ENCODE measurements at places on chromosomes 6 and 20. TPM values are rescaled to one million over a fixed set of nuclear protein-coding genes. Genes with fewer than 3 reads are reported as not detected.

The TUBB2A gene
- total RNA-seq: 58.5 TPM

The TRIM40 gene
- total RNA-seq: not detected

The RGS17 gene
- total RNA-seq: not detected

The FAM217A gene
- total RNA-seq: not detected

The EEF1A1 gene
- total RNA-seq: 16,465 TPM

The GPR6 gene
- total RNA-seq: not detected

The ZBTB12 gene
- total RNA-seq: 0.28 TPM

DNA sequence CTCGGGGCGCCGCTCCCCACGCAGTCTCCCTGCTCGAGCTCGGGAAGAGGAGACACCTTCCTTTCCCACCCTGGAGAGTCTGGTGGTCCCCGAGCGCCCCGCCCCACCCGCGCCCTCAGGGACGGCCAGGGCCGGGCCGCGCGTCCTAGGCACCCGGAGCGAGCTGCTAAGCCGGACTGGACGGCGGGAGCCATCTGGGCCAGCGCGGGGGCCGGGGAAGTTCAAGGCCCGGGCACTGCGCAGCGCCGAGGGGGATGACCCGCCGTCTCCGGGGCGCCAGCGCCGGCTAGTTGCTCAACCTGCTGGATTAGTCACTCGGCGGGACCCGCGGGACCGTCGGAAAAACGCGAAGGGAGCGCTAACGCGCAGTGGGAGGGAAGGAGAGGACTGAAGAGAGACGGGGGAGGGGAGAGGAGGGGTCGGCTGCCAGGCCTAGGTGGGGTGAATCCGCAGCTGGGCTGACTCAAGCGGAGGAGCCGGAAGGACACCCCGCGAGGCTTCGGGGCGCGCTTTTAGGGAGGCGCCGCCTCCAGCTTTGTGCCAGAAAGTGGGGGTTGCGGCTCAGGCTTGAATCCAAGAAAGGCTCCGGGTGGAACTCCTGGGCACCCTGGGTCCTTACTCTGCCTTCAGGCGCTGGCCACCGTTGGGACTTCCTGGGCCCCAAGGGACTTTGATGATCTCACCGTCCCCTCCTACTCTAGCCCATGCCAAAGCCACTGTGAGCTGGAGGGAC is 75.7 kb upstream of the FOXP4 start:
- peak overlapping the region; percentile 22 for H3K4me3 ChIP-seq
- peaks cover 33% of the 10 kb centered on the region for H3K27me3 ChIP-seq
- DNase-seq: no peak
- peaks cover 15% of the 10 kb centered on the region for H3K4me1 ChIP-seq

DNA sequence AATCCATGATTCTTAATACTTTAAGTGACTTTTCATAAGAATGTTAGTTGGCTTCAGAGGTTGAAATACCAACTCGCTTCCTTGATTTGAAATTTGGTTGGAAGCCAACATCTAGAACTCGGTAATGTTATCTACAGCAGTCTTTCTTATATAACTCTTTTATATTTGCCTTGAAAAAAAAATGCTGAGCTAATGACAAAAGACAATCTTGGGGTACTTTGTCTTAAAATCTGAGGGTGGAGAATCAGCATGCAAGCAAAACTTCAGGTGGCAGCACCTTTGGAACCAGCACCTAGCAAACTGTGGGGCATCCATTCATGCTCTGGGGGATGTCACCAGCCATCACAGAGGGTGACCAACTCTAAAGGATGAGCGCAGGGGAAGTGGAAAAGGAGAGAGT is 76.3 kb downstream of the PDE10A start:
- no peak for DNase-seq
- H3K4me1 ChIP-seq: no peaks in the 10 kb centered on the region
- no peaks in the 10 kb centered on the region for H3K36me3 ChIP-seq
- H3K27ac ChIP-seq: no peak overlapping the region
- H3K27me3 ChIP-seq: no peaks in the 10 kb centered on the region
- no peak overlapping the region for H3K4me3 ChIP-seq

GRCh38 chr6:7585287-7585930 is 4.6 kb upstream of the SNRNP48 start:
- H3K27me3 ChIP-seq: no peaks in the 10 kb centered on the region
- H3K36me3 ChIP-seq: no peaks in the 10 kb centered on the region
- no peak overlapping the region for H3K4me3 ChIP-seq
- DNase-seq: no peak

DNA sequence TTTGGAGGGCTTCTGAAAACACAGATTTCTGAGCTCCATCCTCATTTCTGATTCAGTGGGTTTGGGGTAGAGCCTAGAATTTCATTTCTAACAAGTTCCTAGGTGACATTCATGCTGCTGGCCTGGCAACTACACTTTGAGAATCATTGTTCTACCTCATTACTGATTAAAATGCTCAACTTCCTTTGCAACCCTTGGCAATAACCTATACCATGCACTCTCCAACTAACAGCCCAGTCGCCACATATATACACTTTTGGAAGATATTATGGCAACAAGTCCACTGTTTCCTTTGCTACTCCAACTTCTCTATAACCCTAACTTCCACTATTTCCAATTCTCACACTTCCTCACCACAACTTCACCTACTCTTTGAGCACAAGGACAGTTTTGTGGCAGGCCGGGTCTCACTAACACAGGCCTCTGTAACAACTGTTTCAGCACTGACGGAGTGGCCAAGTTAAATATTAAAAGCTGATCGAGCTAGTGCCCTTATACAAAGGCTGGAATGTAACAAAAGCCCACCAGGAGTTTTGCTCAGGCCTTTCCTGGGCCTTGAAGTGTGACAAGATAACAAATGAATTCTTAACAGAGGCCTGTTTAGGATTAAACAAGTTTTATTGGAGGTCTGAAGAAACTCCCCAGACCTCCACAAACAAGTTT is 32.1 kb upstream of the RAB23 start:
- H3K4me1 ChIP-seq: no peaks in the 10 kb centered on the region
- no peak overlapping the region for H3K4me3 ChIP-seq
- H3K36me3 ChIP-seq: no peaks in the 10 kb centered on the region
- no peaks in the 10 kb centered on the region for H3K27me3 ChIP-seq
- DNase-seq: no peak
- no peak overlapping the region for H3K27ac ChIP-seq

- H3K27ac ChIP-seq: no peak overlapping the region
- H3K36me3 ChIP-seq: no peaks in the 10 kb centered on the region
- H3K4me3 ChIP-seq: no peak overlapping the region
- no peak for DNase-seq
- H3K4me1 ChIP-seq: no peaks in the 10 kb centered on the region
- no peaks in the 10 kb centered on the region for H3K27me3 ChIP-seq
Observed at GRCh38 chr6:113529196-113529595, 327.9 kb upstream of the MARCKS start.

- DNase-seq: peak; percentile 74
- H3K4me1 ChIP-seq: peaks cover 13% of the 10 kb centered on the region
- H3K27me3 ChIP-seq: no peaks in the 10 kb centered on the region
Observed at GRCh38 chr20:57718490-57719009, 8.7 kb upstream of the PMEPA1 start.

DNA sequence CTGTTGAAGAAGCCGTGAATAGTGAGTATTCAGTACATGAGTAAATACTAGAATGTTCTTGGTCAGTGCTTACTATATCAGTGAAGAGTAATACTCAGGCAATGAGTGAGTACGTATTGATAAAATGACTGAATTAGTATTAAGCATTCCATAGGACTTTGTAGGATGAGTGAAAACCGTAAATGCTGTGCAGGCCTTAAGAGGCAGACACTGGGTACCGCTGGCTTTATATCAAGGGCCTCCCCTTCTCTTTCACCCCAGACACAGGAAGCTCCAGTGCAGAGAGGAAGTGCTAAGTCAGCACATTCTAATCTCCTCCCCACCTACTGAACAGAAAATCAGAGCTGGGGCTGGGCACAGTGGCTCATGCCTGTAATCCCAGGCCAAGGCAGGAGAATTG is 24.2 kb downstream of the POFUT1 start:
- peak overlapping the region; percentile 36 for H3K27ac ChIP-seq
- peaks cover 28% of the 10 kb centered on the region for H3K4me1 ChIP-seq
- no peaks in the 10 kb centered on the region for H3K27me3 ChIP-seq
- peak; percentile 11 for DNase-seq
- H3K36me3 ChIP-seq: peaks cover 58% of the 10 kb centered on the region

DNA sequence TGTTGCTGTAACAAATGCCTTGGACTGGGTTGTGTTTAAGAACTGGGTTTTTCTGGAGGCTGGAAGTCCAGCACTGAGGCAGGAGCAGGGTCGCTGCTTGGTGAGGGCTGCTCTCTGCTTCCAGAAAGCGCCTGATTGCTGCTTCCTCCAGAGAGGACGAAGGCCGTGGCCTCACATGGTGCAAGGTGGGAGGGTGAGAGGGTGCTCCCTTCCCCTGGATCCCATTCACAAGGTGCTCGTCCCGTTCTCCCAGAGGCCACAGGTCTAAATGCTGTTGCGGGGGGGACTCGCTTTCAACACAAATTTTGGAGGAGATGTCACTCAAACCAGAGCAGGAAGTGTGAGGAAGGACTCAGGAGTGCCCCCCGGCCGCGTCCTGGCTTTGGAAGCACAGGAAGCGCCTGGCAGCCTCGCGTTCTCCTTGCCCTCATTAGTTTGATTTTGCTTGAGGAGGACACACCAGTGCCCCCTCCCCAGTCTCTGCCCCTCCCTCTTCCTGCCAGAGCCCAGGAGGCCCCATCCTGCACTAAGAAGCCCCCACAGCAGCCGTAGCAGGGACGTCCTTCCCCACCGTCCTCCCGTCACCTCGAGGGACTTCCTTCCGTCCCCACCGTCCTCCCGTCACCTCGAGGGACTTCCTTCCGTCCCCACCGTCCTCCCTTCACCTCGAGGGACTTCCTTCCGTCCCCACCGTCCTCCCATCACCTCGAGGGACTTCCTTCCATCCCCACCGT is 7.7 kb upstream of the NKAIN4 start:
- H3K36me3 ChIP-seq: no peaks in the 10 kb centered on the region
- no peak overlapping the region for H3K4me3 ChIP-seq
- H3K27ac ChIP-seq: no peak overlapping the region
- peaks cover 16% of the 10 kb centered on the region for H3K27me3 ChIP-seq
- peaks cover 5% of the 10 kb centered on the region for H3K4me1 ChIP-seq
- no peak for DNase-seq

- H3K27ac ChIP-seq: no peak overlapping the region
- no peak for DNase-seq
- peaks cover 8% of the 10 kb centered on the region for H3K4me1 ChIP-seq
Observed at GRCh38 chr20:32397567-32398084, 39.5 kb downstream of the ASXL1 start.

DNA sequence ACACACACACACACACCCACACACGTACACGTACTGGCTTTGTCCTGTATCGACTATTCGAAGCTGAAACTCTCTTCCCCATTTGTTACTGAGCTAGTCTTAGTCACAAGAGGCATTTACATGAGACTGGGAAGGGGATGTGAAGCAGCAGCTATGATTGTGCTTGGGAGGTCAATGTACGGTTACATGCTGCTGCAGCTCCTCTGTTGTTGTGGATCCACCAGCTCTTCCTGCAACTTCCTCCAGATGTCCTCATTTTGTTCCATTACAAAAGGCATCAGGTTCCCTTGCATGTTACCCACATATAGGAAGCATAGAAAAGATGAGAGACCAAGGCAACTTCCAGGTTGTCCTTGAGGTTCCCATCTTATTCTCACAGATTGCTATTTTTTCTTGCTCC is 612.4 kb upstream of the IMPG1 start:
- no peaks in the 10 kb centered on the region for H3K36me3 ChIP-seq
- DNase-seq: no peak
- no peaks in the 10 kb centered on the region for H3K4me1 ChIP-seq

DNA sequence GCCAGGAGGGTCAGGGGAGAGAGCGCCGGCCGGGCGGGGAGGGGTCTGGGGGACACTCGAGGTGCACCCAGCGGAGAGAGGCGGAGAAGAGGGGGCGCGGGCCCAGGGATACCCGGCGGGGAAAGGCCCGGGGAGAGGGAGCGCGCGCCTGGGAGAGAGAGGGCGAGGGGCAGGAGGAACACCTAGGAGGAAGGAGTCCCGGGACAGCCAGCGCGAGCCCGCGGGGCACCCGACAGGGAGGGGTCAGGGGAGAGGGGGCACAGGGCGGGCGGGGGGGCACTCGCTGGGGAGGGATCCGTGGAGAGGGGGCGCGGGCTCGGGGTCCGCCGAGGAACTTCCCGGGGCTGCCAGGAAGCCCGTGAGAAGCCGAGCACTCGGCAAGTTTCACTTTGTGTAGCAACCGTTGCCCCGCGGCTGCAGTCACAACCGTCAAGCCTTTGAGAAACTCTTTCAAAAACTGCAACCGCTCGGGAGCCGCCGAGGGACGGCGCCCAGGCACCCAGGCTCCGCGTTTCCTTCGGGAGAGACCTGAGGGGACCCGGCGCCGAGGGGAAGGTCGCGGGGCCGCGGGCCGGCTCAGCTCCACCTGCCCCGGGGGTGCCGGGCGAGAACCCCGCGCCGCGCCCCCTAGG is 471 bp downstream of the EZR start:
- H3K27ac ChIP-seq: peak overlapping the region; percentile 97
- H3K4me3 ChIP-seq: peak overlapping the region; percentile 88
- H3K4me1 ChIP-seq: peaks cover 46% of the 10 kb centered on the region
- DNase-seq: peak; percentile 67

DNA sequence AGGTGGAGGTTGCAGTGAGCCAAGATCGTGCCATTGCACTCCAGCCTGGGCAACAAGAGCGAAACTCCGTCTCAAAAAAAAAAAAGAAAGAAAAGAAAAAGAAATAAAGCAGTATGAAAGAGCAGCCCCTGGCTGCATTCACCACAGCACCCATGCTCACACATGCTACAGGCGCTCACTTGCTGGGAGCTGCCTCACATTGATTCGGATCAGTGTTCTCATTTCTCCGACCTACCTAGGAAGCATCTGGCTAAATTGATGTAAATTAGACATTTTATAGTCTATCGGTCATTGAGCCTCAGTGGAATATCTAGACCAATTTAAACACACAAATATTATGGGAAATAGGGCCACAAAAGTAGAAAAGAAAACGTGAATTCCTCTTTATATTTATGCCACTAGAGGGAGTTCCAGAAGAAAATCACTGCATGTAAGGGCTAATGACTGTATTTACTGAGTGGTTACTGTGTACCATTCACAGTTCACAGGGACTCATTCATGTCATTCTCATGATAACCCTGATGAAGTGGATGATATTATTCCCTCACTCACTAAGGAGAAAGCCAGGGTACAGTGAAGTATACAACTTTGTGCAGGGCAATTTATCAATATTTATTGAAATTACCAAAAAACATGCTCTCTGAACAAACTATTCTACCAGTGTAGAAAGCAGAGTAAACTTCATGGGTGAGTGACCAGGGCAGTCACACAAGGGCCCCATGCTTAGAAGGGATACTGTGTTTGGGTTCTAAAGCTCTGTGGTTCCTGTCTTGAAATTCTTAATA is 5.3 kb upstream of the MOG start:
- no peaks in the 10 kb centered on the region for H3K27me3 ChIP-seq
- DNase-seq: no peak
- peaks cover 16% of the 10 kb centered on the region for H3K4me1 ChIP-seq
- H3K4me3 ChIP-seq: no peak overlapping the region
- H3K27ac ChIP-seq: no peak overlapping the region
- no peaks in the 10 kb centered on the region for H3K36me3 ChIP-seq

GRCh38 chr6:144746902-144747469 is 461.9 kb downstream of the UTRN start:
- H3K4me1 ChIP-seq: no peaks in the 10 kb centered on the region
- H3K27me3 ChIP-seq: no peaks in the 10 kb centered on the region
- DNase-seq: no peak
- peaks cover 30% of the 10 kb centered on the region for H3K36me3 ChIP-seq

- DNase-seq: peak; percentile 82
- H3K4me3 ChIP-seq: no peak overlapping the region
- H3K4me1 ChIP-seq: peaks cover 8% of the 10 kb centered on the region
- H3K27me3 ChIP-seq: no peaks in the 10 kb centered on the region
- H3K36me3 ChIP-seq: peaks cover 26% of the 10 kb centered on the region
Observed at GRCh38 chr6:89940225-89941027, 46.2 kb downstream of the GJA10 start.

GRCh38 chr6:152979116-152979515 is 3.7 kb downstream of the FBXO5 start:
- H3K4me1 ChIP-seq: peaks cover 19% of the 10 kb centered on the region
- no peak overlapping the region for H3K4me3 ChIP-seq
- H3K36me3 ChIP-seq: peaks cover 8% of the 10 kb centered on the region
- DNase-seq: no peak
- no peaks in the 10 kb centered on the region for H3K27me3 ChIP-seq
